ENCODE measurements at places on chromosomes 7 and 10. TPM values are rescaled to one million over a fixed set of nuclear protein-coding genes. Genes with fewer than 3 reads are reported as not detected.

DNA sequence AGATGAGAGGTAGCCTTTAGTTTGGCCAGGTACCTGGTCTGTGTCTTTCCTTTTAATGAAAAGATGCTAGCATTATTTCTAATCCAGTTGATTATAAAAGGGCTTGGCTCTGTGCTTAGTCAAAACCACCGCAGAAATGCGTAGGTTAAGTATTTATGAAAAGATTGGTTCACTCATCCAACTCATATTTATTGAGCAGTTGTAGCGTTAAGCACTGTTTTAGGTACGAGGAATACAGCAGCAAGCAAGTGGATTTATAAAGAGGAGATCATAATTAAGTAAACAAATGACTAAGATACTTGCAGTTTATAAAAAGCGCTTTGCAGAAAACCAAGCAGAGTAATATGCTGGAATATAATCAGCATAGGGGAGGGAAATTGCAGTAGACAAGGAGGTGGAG is 129.8 kb downstream of the PPP1R17 start:
- no peak overlapping the region for H3K27ac ChIP-seq
- no peaks in the 10 kb centered on the region for H3K27me3 ChIP-seq
- DNase-seq: no peak
- H3K36me3 ChIP-seq: no peaks in the 10 kb centered on the region

DNA sequence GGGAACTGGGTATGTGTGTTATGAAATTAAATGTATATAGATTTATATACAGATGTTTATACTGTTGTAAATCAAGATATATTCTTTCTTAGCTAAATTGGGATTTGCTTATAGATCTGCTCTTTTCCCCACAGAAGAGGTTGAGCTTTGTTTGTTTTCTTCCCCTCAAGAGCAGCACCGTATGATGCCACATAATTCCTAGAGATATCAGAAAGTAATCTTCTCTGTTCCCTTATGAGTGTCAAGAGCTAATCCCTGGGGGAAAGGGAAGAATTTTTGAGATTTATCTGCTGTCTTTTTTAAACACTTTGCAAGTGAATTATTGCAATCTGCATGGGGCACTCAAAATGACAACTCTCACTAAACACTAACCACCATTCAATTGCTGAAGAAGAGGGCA is 68.7 kb upstream of the SP4 start:
- H3K36me3 ChIP-seq: no peaks in the 10 kb centered on the region
- H3K27me3 ChIP-seq: peaks cover 7% of the 10 kb centered on the region
- no peak for DNase-seq
- H3K4me3 ChIP-seq: no peak overlapping the region
- H3K4me1 ChIP-seq: peaks cover 54% of the 10 kb centered on the region
- H3K27ac ChIP-seq: no peak overlapping the region

GRCh38 chr7:64795176-64795575 is 948 bp downstream of the ZNF138 start:
- DNase-seq: no peak
- peaks cover 36% of the 10 kb centered on the region for H3K36me3 ChIP-seq
- H3K4me1 ChIP-seq: peaks cover 30% of the 10 kb centered on the region

DNA sequence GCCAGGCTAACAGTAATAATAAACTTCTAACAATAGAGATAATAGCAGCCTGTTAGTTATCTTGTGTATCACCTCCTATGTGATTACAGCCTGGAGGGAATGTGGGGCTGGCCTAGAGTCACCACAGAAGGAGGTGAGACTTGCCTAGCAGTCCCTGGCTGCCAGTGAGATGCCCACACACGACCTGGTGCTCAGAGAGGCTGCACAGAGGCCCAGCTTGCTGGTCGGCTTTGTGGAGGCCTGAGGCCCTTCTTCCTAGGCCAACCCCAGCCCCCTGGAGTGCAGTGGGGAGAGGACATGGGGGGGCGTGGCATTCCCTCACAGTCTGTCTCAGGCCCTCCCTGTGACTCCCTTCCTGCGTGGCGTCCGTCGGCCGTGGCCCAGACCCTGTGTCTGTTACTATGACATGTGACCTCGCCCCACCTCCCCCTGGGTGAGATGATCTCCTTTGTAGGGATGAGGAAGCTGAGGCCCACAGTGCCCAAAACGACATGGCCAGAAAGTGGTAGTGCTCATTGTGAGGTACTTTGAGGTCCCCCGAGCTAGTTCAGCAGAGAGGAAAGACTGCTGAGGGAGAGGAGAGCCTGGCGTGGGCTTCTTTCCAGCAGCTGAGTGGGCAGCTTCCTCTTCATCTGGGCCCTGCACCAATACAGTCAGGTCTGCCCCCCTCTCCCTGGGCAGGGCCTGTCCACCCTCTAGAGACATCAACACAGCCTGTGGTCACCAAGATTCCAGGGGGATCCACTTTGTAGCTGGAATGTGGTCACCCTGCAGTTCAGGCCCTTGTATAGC is 29.7 kb downstream of the UNC5B start:
- no peak overlapping the region for H3K27ac ChIP-seq
- H3K4me3 ChIP-seq: no peak overlapping the region
- no peaks in the 10 kb centered on the region for H3K4me1 ChIP-seq
- no peaks in the 10 kb centered on the region for H3K36me3 ChIP-seq
- no peaks in the 10 kb centered on the region for H3K27me3 ChIP-seq
- no peak for DNase-seq

The TRPV5 gene
- not detected for total RNA-seq

The KCTD7 gene
- total RNA-seq: 7.8 TPM

- no peak for DNase-seq
- no peaks in the 10 kb centered on the region for H3K27me3 ChIP-seq
- H3K4me3 ChIP-seq: no peak overlapping the region
- no peaks in the 10 kb centered on the region for H3K4me1 ChIP-seq
- H3K27ac ChIP-seq: no peak overlapping the region
Observed at GRCh38 chr10:52954407-52954806, 181.8 kb upstream of the MBL2 start.

- H3K36me3 ChIP-seq: no peaks in the 10 kb centered on the region
- H3K4me1 ChIP-seq: peaks cover 16% of the 10 kb centered on the region
- DNase-seq: peak; percentile 22
- H3K27me3 ChIP-seq: peaks cover 9% of the 10 kb centered on the region
- H3K27ac ChIP-seq: no peak overlapping the region
Observed at GRCh38 chr10:2893158-2893845, 174.0 kb upstream of the PFKP start.

DNA sequence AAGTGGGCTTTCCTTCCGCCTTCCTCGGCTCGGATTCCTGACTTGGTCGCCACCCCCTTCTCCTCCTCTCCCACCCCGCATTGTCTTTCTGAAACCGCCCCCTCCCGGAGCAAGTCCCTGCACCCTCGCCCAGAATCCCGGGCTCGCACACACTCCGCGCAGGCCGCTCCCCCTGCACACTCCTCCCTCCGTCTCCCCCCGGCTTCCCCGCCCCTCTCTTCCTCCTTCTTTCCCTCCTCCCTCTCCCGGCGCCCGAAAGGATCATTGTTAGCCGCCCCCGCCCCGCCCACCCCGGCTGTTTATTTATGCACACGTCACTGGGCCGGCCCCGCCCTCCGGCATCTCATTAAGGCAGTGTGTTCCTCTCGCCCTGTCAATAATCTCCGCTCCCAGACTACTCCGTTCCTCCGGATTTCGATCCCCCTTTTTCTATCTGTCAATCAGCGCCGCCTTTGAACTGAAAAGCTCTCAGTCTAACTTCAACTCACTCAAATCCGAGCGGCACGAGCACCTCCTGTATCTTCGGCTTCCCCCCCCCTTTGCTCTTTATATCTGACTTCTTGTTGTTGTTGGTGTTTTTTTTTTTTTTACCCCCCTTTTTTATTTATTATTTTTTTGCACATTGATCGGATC is at the start of gene TCF7L2:
Gene TCF7L2, plus strand, starts transcription at position 373 of the 633 bp plus-strand sequence. CDS start 510 bp downstream, outside the sequence.
- peaks cover 24% of the 10 kb centered on the region for H3K4me1 ChIP-seq
- peaks cover 51% of the 10 kb centered on the region for H3K27me3 ChIP-seq
- peak within 1 kb of the TSS; percentile 86 for H3K27ac ChIP-seq
- peak; percentile 58 for DNase-seq
- no peaks in the 10 kb centered on the region for H3K36me3 ChIP-seq

All from activated CD4-positive, alpha-beta T cell treated with anti-CD3 and anti-CD28 coated beads for 36 hours (primary cell).